Fibroblast of the conjunctiva (primary cell): ENCODE measurements at places on chromosomes 6 and 20.

DNA sequence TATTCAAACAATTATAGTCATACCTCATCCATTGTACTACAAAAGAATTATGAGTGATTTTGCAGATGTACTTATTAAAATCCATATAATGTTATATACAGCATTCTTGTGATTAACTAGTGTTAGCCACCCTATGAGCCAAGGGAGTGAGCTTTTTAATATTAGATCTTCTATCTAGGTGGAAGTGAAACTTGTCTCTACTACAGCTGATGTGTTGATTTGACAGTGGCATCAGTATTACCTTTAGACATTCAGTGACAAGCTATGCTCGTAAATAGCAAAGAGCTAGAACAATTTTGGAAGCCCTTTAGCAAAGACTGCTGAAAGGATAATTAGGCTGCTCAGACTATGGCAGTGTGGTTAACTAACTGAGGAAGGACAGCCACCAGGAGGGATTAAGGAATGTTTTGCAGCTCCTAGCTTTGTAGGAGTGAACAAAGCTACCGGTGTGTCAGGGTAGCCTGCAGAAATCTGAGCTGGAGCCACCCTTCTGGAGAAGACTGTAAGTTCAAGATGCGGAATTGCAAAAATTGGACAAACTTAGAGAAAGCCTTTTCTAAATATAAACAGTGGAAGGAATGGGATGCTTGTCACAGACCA, 73.7 kb downstream of the AFG1L start:
- no peak for DNase-seq

- no peak for DNase-seq
These were observed 22.0 kb upstream of the ABCC10 start for GRCh38 chr6:43405354-43405753.

- DNase-seq, result no peak
These were observed 82.2 kb upstream of the PAX1 start for GRCh38 chr20:21623074-21623780.

- DNase-seq, result no peak
These were observed 128.8 kb downstream of the SOBP start for GRCh38 chr6:107618672-107619071.

- DNase-seq, result no peak
These were observed 336.4 kb upstream of the SOX4 start for GRCh38 chr6:21257125-21257524.

DNA sequence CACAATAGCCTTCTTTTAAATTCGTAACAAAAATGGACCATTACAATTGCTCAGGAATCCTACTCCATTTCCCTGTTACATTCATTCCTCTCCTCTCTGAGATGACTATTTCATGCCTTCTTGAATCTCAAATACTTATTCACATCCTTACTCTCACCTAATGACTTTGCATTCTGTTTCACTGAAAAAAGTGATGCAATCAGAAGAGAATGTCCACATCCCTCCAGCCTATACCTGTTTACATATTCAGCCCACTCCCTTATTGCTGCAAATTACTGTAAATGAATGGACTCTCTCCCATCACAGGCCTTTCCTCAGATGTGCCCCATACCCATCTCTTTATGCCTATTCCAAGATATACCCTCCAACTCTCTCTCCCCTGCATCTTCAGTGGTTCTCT, 8.6 kb downstream of the TAAR1 start:
- DNase-seq, result no peak

- DNase-seq, result no peak
These were observed 165.8 kb upstream of the SYNDIG1 start for GRCh38 chr20:24303393-24304170.

- DNase-seq, result no peak
These were observed 128.5 kb upstream of the CDYL start for GRCh38 chr6:4647414-4648365.

- DNase-seq, result no peak
These were observed 180.4 kb downstream of the ZNF217 start for GRCh38 chr20:53413186-53413631.

GRCh38 chr20:51160821-51161220, 137.9 kb upstream of the KCNG1 start:
- DNase-seq, result no peak

DNA sequence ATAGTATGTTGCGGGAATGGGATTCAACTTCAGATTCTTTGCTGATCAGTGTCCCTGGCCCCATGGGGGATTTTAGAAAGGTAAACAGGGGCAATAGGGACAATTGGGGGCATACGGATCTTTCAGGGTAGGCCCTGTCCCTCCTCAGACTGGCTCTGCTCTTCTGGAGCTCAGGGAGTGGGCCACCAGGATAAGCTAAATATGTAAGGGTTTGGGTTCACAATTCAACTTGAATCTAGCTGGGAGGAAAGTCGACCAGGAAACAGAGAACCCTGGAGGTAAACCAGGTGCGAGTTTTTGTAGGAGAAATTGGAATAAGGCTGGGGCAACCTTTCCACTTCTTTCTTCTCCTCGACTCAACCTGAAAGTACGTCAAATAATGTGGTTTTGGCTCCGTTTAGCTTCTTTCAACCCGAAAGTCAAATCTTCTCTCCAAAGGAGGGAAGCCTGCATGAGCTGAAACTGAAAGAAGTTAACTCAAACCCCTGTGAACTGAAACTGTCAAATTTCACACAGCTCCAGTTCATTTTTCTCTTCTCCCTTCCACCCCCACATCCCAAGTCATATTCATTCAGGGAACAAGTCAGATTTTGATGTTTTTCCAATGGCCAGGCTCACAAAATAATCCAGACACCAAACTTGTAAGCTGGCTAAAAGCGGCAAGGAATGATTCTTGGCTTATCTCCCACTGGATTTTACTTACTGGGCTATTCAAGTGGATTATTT, 278.2 kb downstream of the CLIC5 start:
- no peak for DNase-seq

DNA sequence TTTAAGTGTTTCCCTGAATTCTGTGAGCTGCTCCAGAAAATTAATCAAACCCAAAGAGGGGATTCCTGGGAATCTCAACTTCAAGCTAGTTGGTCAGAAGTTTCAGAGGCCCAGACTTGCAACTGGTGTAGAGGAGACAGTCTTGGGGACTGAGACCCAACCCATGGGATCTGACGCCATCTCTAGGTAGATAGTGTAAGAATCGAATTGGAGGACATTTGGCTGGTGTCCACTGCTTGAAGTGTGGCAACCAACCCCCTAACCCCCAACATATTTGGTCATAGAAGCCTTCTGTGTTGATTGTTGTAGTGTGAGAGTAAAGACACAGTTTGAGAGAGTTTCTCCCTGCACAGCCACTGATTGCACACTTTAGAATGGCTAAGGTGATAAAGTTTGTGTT, 103.5 kb upstream of the CARMIL1 start:
- DNase-seq, result no peak

- no peak for DNase-seq
These were observed 11.3 kb downstream of the PRRC2A start for GRCh38 chr6:31631681-31632278.

DNA sequence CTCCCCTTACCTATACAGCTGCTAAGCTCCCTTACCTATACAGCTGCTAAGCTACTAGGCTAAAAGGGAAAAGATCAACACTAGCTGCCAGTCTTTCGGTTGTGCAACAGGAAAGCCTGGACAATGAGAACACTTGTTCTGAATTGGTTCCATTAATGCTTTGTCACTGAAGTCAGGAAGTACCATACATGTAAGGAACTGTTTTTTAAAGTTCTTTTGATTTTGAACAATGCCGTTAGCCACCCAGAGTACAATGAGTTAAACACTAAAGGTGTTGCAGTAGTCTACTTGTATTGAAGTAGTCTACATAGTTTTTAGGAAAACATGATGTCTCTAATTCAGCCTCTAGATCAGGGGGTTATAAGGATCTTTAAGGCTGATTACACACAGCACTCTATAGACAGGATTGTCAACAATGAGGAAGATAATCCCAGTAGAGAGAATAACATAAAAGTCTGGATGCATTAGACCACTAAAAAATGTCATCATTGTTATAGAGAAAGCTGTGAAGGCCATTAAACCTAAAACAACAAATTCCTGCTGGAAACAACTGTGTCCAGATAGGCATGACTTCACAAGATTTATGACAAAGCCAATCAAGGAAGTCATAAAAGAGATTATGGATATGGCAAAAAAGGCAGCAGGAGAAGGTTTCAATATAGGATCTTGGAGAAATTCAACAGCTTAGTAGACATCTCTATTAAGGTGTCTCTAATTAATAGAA, 306.3 kb downstream of the PHF3 start:
- DNase-seq, result no peak

DNA sequence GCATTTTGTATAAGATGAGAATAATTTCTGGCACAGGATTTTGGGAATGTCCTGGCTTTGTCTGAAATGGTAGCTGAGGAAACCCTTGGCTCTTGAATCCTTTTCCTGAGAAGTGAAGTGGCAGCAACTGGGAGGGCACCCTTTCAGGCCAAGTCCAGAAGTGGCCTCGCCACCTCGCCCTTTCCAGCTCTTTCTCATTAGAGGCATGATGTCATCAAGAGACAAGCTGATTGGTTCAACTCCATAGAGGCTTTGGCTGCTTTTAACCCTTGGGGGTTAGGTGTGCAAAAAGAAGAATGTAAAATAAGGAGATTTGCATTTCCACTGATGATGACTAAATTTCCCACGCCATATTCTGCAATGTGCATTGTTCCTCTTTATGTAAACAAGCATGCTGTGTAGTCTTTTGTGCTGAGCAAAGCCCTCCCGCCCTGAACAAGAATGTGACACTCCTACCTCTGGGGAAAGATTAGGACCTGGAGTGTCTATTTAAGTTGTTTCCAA, 116.5 kb downstream of the TCP11 start:
- DNase-seq, result no peak

DNA sequence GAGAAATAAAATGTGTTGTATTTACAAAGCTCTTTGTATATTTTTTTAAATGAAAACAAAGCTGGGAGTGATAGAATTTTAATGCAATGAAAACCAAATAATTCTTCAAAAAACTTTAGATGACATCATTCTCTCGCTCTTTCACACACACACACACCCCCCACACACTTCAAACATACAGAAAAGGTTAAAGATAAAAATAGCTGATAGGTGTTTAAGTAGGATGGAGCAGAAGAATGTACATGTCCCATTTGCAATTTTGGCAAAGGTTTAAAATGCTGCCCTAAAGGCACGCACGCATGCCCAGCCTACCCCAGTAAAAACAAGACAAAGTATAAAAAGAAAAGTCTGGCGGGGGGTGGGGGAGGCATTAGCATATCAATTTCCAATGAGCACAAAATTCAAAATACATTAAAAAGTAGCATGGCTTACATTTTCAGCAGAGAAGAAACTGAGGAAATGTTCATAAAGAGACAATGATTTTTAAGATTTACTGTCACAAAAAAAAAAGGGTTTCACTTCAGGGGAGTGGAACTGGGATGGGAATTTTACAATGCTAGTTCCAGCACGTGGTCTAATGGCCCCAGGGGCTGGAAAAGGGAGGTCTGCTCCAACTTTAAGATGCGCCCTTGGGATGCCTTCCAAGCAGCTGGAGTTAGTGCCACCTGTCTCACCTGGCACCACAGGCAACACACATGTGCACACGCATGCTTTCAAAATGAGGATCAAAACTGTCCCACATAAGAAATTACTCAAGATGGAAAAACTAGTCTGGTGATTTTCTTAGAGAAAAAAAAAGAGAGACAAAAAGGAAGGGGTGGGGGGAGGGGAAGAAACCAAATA, 55.1 kb upstream of the NFATC2 start:
- DNase-seq, result no peak

DNA sequence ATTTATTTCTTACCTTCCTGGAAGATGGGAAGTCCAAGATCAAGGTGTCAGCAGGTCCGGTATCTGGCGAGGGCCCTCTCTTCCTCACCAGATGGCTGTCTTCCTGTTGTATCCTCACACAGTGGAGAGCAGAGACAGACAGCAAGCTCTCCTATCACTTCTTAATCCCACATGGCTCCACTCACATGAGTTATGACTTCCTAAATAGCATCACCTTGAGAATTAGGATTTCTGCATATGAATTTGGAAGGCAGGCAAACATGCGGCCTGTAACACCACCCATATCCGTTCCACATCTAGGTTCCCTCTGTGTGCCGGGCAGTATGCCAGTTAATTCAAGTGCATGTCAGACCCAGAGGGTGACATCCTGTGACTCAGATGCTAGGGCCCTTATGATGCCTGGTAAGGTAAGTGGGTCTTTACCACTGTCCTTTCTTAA, 2.1 kb downstream of the RAET1E start:
- no peak for DNase-seq

GRCh38 chr6:25053875-25054371, 118.2 kb upstream of the RIPOR2 start:
- DNase-seq, result peak; percentile 13

GRCh38 chr20:33589059-33589458, 73.1 kb upstream of the C20orf144 start:
- DNase-seq, result no peak

DNA sequence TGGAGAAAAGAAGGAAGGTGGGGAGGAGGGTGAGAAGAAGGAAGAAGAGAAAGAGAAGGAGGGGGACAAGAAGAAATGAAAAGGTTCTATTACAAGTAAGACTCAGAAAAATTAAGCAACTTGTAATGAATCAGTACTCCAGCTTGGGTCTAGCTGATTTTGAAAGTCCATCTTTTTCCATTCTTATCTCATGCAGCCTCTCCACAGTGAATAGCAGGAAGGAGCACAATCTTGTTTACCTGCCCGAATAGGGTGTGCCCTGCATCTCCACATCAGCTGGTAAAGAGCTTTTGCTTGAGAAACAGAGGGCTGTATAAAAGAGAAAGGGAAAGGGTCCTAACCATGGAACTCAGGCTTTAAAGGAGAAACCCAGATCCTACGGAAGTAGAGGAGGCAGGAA, 348.8 kb downstream of the TPBG start:
- DNase-seq, result no peak

- DNase-seq, result no peak
These were observed 78.2 kb downstream of the LAMA4 start for GRCh38 chr6:112176175-112176574.

- no peak for DNase-seq
These were observed at the start of gene ATXN1 for GRCh38 chr6:16760516-16761470. Gene ATXN1 (minus strand): TSS chr6:16761460.

DNA sequence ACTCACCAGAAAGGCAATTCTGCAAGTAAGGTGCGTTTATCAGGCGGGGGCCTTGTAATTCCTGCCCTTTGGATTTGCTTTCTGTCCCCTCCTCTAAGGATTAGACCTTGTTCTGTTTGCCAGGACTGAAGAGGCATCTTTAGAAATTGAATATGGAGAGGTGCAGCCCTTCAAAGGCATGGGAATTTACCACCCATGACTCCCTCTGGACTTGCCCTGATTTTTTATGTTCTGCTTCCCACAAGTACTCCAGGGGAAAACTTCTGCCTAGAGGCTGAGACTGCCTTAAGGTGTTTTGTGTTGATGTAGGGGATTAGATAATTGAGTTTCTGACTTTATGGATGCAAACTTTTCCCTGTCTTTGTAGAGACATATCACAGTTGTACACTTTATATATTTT, 30.2 kb downstream of the SYTL3 start:
- DNase-seq, result no peak

GRCh38 chr6:150312395-150312794, 56.4 kb upstream of the IYD start:
- DNase-seq, result no peak
